Memory B cell (primary cell): ENCODE measurements at places on chromosomes 4 and X.

GRCh38 chrX:16845686-16846085 is 24.5 kb downstream of the RBBP7 start:
- no peak for DNase-seq

- no peak for DNase-seq
Observed at GRCh38 chr4:110823251-110823650, 200.4 kb upstream of the PITX2 start.

GRCh38 chrX:100750883-100751282 is 19.0 kb upstream of the SYTL4 start:
- no peak for DNase-seq

GRCh38 chr4:103915224-103915869 is 195.6 kb upstream of the TACR3 start:
- DNase-seq, result no peak

DNA sequence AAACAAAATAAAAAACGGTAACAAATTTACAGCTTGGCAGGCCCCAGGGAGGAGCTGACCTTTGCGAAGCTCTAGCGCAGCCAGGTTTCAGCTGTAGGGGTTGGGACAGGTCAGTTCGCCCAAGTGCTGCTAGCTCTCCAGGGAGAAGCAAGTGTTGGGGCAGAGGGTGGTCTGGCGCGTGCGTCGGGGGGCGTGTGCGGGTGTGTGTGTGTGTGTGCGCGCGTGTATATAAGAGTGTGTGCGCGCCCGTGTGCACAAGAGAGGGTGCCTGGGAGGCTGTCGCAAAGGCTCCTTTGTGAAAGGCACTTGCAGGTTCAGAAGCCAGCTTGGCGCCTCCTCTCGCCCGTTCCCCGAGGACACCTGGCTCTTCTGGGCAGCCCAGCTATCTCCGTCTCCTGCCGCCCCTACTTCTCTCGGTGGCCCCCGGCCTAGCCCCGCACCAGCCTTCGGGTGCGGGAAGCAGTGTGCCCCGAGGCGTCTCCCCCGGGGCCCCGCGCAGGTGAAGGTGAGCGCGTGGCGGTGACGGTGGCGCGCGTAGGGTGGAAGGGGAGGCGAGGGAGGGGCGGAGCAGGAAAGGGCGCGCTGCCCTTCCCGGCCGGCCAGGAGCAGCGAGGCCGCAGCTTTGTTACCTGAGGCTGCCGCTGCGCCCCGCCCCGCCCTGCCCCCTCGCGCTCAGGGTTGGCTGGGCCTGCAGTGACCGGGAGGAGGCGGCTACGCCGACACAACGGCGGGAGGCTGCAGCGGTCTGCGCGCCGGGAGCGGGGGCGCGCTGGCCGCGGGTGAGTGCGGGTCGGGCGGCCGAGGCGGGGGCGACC is at the start of gene FHDC1:
FHDC1 (plus strand) TSS at position 693 of the 815 bp plus-strand sequence. CDS start 6,735 bp downstream, outside the sequence.
- peak; percentile 25 for DNase-seq

GRCh38 chr4:33302321-33302720 is 2582.2 kb downstream of the PCDH7 start:
- no peak for DNase-seq

DNA sequence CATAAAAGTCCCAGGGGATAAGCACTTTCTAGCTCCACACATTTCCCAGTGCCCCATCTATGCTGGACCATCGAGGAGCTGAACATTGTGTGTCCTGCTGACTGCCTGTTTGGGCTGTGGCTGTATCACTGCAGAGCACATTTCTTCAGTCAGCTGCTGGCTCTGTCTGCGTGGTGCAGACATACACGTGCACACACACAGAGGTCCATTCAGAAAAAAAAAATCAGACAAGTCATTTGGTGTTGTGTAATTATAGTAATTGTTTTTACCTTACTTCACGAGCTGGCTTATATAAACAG is 1.1 kb upstream of the PDLIM3 start:
- no peak for DNase-seq

DNA sequence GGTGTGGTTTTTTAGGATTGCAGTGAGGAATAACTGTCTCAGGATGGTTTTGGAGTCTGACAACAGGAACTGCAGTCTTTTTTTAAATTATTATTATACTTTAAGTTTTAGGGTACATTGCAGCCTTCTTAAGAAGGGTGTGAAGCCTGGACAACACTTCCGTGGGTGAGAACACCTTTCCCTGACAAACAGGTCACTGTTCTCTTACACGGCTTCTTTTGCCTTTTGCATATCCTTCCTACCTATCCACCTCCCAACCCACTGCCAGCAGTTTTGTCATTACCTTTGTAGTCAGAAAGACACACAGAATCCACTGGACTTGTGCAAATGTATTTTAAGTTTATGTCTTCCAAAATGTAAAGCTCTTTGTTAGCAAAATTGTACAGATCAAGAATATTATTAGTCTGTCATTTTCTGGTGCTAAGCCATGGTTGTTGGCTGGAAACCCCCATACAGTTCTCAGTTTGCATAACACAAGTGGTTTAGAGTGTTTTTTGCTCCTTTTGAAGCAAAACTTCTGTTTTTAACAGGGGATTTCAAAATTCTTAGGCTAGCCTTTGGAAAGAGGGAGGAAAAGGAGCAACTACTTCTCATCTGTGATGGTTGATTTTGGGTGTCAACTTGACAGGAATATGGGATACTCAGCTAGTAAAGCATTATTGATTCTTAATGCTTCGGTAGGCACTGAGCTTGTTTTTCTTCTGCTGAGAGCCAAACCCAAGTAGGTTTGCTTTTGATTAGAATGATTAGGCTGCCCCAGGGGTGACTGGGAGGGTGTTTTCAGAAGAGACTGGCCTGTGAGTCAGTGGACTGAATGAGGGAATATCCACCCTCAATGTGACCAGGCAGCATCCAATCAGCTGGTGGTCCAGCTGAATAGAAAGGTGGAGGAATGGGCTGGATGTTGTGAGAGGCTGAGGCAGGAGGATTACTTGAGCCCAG is 29.4 kb upstream of the KLHL2 start:
- DNase-seq, result no peak

GRCh38 chrX:125532411-125533089 is 212.9 kb downstream of the TEX13C start:
- no peak for DNase-seq

- DNase-seq, result no peak
Observed at GRCh38 chr4:14018191-14018853, 390.8 kb upstream of the BOD1L1 start.

- DNase-seq, result no peak
Observed at GRCh38 chrX:48703642-48704481, 7.3 kb downstream of the SUV39H1 start.

DNA sequence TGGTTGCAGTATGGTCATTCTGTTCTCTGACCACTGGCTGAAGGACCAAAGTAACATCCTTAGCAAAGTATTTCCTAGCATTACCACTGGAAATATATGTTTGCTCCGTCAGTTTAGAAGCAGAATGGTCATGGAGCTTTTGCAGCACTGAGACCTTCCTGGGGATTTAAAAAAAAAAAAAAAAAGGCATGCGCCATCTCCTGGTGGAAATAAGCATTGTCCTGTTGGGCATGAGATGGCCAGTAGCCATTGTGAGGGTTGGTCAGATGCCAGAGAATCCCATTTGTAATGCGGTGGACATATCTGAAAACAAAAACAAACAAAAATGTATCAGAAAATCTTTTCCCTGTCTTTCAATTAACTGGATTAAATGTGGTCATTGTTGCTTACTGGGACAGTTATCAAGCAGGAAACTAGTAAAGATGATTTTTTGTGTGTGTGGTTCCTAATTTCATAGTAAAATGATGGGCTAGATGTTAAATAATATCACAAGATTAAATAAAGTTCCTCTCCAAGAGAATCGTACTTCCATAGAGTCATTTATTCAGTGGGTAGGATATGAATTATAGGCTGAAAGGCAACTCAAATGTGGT is 139.6 kb downstream of the SOWAHB start:
- no peak for DNase-seq
